Activated naive CD8-positive, alpha-beta T cell treated with anti-CD3 and anti-CD28 coated beads for 36 hours (primary cell): ENCODE measurements at places on chromosomes 16 and 17.

GRCh38 chr16:88697831-88698615, 8.2 kb downstream of the RNF166 start:
- DNase-seq: no peak
- peak overlapping the region; percentile 58 for H3K27ac ChIP-seq
- H3K27me3 ChIP-seq: no peaks in the 10 kb centered on the region
- peaks cover 31% of the 10 kb centered on the region for H3K4me1 ChIP-seq

DNA sequence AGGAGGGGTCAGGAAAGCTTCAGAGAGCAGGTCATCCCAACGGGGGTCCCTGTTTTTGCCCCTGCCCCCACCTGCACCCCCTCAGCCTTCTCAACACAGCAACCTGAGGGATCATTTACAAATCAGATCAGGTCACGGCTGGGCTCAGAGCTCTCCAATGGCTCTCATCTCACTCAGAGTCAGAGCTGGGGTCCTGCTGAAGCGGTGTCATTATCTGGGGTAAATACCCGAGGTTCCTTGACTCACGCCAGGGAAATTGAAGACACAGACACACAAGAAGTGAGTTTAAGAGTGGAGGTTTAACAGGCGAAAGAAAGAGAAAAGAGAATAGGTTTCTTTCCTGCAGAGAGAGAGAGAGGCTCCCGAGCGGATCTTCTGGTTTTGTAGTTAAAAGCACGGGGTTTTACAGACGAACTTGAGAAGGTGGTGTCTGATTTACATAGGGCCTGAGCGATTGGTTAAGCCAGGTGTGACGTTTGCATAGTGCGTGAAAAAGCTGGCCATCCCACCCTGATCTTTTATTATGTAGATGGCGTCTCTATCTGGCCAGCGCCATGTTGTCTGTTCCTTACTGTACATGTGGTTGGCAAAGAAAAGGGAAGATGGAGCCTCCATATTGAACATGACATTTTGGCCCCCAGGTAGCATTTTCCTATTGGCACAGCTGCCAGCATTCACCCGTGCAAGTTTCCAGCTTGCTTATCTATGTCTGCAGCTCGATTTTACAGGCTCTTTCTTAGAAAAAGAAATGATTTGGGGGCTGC, 51.4 kb downstream of the WSB1 start:
- no peak overlapping the region for H3K4me3 ChIP-seq
- peaks cover 7% of the 10 kb centered on the region for H3K4me1 ChIP-seq
- H3K27ac ChIP-seq: no peak overlapping the region
- H3K27me3 ChIP-seq: peaks cover 4% of the 10 kb centered on the region
- no peak for DNase-seq

- H3K4me3 ChIP-seq: no peak overlapping the region
- DNase-seq: no peak
- H3K27ac ChIP-seq: no peak overlapping the region
- H3K27me3 ChIP-seq: peaks cover 23% of the 10 kb centered on the region
- H3K36me3 ChIP-seq: no peaks in the 10 kb centered on the region
- H3K4me1 ChIP-seq: peaks cover 9% of the 10 kb centered on the region
Observed at GRCh38 chr16:88995746-88996535, 18.9 kb upstream of the CBFA2T3 start.

GRCh38 chr17:41824086-41824485, 11.3 kb downstream of the FKBP10 start:
- H3K36me3 ChIP-seq: no peaks in the 10 kb centered on the region
- H3K27me3 ChIP-seq: no peaks in the 10 kb centered on the region

GRCh38 chr17:43353393-43353792, 45.4 kb upstream of the ARL4D start:
- no peak for DNase-seq
- peaks cover 28% of the 10 kb centered on the region for H3K36me3 ChIP-seq
- H3K27ac ChIP-seq: no peak overlapping the region
- H3K4me1 ChIP-seq: peaks cover 10% of the 10 kb centered on the region

DNA sequence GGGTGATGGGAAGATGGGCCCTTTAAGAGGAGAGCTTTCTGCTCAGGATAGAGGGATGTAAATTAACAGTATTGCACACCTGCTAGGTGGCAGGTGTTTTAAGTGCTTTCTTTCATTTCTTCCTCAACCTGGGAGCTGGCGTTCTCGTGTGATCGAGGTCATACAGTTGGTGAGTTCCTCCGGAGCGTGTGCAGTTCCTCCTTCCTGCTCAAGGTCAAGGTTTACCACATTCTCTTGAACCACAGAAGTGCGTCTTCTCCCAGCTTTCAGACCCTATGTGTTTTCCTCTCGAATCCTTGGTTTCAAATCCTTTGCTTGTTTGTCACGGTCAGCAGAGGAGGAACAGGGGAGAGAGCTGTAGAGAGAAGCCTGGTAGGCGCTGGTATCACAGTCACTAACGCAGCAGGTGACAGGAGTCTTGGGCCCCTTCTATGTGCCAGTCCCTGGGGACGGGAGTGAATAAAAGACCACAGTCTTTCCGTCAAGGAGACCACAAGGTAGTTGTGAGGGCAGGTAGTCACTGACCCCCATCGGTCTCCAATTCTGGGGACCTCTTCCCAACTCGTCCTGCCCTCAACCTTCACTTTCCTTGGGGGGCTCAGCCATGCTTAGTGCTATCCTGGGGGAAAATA, 791 bp downstream of the DNAI2 start:
- H3K4me1 ChIP-seq: peaks cover 17% of the 10 kb centered on the region
- no peak overlapping the region for H3K27ac ChIP-seq
- H3K27me3 ChIP-seq: peaks cover 21% of the 10 kb centered on the region
- H3K36me3 ChIP-seq: no peaks in the 10 kb centered on the region

- DNase-seq: peak; percentile 21
- H3K27me3 ChIP-seq: peaks cover 16% of the 10 kb centered on the region
- H3K36me3 ChIP-seq: no peaks in the 10 kb centered on the region
- no peak overlapping the region for H3K4me3 ChIP-seq
- H3K27ac ChIP-seq: no peak overlapping the region
Observed at GRCh38 chr16:6643080-6643686, 689.5 kb upstream of the RBFOX1 start.

- no peaks in the 10 kb centered on the region for H3K36me3 ChIP-seq
- H3K4me3 ChIP-seq: no peak overlapping the region
- no peaks in the 10 kb centered on the region for H3K4me1 ChIP-seq
- DNase-seq: peak; percentile 37
- H3K27ac ChIP-seq: no peak overlapping the region
Observed at GRCh38 chr17:5820721-5821456, 236.6 kb upstream of the NLRP1 start.

- H3K27me3 ChIP-seq: peaks cover 89% of the 10 kb centered on the region
- H3K4me1 ChIP-seq: peaks cover 43% of the 10 kb centered on the region
Observed at GRCh38 chr16:3188925-3189825, 1.2 kb downstream of the OR1F1 start.

DNA sequence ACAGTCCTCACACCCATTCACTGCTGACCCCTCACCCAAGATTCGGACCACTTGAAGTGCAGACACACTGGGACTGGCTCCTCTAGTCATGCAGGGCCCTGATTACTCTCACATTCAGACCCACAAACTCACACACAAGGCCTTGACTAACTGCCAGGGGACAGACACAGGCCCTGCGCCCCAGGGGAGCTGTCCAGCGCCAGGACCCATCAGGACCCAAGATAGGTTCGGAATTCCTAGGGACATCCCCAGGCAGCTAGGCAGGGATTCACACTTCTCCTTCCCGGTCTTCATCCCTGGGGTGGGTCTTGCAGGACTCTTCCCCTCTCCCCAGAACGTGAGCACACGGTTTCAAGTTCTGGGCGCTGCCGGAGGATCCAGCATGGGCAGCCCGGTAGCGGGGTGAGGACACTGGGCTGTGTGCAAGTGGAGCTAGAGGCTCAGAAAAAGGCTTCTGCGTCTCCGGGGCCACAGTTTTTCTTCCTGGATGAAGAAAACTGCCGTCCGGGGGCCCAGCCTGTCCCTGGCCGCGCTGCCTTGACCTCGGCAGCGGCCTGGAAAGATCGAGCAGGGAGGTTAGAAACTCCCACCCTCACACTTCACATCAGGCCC, 1.6 kb downstream of the SEZ6 start:
- DNase-seq: no peak
- no peak overlapping the region for H3K27ac ChIP-seq
- no peaks in the 10 kb centered on the region for H3K4me1 ChIP-seq
- H3K36me3 ChIP-seq: no peaks in the 10 kb centered on the region
- H3K4me3 ChIP-seq: no peak overlapping the region

GRCh38 chr16:89604764-89605163, 8.7 kb upstream of the DPEP1 start:
- peaks cover 8% of the 10 kb centered on the region for H3K4me1 ChIP-seq
- no peaks in the 10 kb centered on the region for H3K27me3 ChIP-seq
- H3K36me3 ChIP-seq: no peaks in the 10 kb centered on the region

DNA sequence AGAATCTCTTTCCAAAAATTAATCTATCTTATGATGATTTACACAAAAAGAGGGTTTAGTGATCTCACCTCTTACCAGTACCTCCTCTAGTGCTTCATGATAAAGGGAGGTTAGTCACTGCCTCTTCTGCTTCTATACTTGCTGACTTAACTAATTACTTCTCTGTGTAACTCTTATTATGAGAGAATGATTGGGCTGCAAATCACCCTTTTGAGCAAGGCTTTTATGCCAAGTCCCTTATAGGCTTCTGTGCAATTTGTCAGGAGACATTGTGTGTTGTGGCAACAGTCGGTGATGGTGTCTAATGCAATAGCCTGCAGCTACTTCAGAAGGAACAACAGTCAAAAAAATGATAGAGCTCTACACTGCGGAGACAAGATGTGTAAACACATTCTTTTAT, 1568.1 kb upstream of the GOT2 start:
- no peak overlapping the region for H3K4me3 ChIP-seq
- H3K36me3 ChIP-seq: no peaks in the 10 kb centered on the region
- H3K4me1 ChIP-seq: no peaks in the 10 kb centered on the region

DNA sequence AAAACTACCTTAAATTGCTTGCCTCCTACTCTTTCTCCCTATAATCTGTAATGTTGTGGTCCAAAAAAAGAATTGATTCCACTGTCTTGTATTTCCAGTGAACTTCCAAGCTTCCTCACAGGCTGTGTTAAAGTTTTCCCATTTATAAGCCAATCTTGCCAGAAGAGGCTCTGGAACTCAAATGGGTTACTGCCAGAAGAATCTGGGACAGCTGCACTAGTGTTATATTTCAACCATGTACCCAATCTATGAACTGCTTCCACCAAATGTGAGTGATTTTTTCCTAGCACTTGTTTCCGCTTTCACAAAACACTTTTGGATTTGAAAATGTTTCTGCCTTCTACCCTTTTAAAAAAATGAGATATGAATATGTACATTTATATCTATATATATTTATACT, 1.8 kb downstream of the CCDC43 start:
- no peaks in the 10 kb centered on the region for H3K27me3 ChIP-seq
- DNase-seq: no peak
- peaks cover 35% of the 10 kb centered on the region for H3K4me1 ChIP-seq

DNA sequence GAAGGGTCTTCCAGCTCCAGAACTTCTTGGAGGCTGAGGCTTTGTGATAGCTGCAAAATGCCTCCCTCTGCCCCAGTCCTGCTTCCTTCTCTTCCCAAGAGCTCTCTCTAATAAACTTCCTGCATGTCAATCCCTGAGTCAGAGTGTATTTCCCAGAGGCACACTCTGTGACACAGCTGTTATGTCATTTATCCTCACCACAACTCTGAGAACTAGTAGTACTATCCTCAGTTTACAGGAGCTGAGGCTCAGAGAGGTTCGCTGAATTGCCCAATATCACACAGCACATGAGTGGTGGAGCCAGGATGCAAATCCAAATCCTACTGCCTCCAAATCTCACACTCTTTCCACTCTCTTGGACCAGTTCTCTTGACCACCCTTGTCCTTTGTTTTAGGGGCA, 20.0 kb downstream of the UNC45B start:
- peaks cover 23% of the 10 kb centered on the region for H3K4me1 ChIP-seq
- no peak overlapping the region for H3K27ac ChIP-seq
- H3K27me3 ChIP-seq: no peaks in the 10 kb centered on the region
- DNase-seq: no peak
- H3K4me3 ChIP-seq: no peak overlapping the region
- H3K36me3 ChIP-seq: no peaks in the 10 kb centered on the region

DNA sequence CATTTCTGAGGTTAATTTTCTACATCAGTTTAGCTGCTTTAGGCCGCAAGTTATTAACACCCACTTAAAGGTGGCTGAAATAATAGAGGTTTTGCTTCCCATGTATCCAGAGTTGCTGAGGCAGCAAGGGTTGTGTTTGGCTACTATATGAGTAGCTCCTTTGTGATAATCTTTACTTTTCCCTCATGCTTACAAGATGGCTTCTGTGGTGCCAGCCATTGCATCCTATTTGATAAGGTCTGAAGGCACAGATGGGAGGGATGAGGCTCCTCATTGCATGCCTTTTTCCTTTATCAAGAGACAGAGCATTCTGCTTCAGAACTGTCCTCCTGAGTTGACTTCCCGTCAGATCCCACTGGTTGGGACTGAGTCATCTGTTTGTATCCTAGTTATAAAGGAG, 340.2 kb downstream of the WWOX start:
- H3K4me3 ChIP-seq: no peak overlapping the region
- no peak for DNase-seq
- H3K4me1 ChIP-seq: no peaks in the 10 kb centered on the region

DNA sequence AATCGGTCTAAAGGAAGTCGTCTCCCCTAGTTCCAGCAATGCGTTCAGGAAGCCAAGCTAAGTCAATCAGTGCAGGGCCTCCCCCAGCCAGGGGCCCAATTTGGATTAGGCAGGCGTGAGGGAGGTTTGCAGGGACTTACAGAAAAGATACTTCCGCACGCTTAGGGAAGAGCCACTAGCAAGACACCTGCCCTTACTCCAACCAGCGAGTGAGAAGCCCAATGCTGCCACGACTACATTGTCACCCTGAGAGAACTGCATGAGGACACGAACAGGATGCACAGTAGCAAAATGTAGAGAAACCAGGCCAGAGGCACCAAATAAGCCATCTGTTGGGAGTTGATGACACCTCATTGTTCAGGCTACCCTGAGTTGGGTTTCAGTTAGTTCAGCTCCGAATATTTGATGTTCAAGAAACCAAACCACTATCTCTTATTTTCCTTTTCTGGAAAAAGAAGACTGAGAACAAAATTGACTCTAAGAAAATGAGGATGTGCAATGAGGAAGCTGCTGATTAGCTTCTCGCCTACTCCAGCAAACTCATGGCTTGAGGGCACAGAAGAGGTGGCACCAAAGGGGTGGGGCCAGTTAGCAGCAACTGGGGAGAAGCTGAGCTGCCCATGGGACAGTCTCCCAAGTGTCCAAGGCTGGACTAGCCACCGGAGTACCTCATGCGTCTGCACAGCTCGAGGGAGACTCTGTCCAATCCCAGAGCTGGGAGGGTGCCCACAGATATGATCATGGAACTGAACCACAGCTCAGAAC, 29.3 kb downstream of the TK2 start:
- H3K4me1 ChIP-seq: peaks cover 85% of the 10 kb centered on the region
- H3K27me3 ChIP-seq: no peaks in the 10 kb centered on the region
- H3K36me3 ChIP-seq: peaks cover 5% of the 10 kb centered on the region
